ENCODE measurements at places on chromosomes 12 and 14.

DNA sequence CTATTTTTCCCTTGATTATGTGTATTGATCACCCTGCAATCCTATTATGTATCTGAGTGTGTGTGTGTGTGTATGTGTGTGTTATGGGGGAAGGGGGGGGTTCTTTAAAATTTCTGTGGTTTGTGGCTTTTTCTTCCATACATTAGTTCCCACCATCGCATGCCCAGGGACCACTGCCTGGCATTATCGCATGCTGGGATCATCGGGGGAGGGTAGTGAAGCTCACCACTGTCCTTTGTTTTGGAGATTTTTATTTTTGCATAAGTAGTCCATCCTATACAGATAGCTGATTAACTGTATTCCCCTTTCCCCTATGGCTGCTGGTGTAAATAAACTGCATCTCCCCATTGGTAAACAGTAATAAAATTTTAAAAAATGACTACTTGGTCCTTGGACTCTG is 3.4 kb downstream of the ATXN7L3B start:
- no peak for DNase-seq

DNA sequence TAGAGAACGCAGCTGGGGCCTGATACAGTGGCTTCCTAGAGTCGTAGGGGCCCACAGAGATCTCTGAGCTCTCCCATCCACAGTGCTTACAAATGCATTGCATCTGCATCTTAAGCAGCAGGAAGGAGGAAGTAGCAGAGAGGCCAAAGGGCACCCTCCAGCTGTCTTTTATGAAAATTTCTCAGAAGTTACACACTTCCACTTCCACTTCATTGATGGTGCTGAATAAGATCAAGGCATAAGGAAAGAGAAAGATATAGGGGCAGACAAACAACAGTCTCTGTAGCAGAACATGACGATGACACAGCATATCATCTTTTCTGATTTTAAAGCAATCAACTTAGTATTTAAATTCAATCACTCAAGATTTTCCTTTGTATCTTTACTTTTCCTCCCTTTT is 51.6 kb upstream of the ABCC9 start:
- DNase-seq: no peak

- DNase-seq: no peak
Observed at GRCh38 chr14:33691907-33692306, 259.0 kb downstream of the EGLN3 start.

DNA sequence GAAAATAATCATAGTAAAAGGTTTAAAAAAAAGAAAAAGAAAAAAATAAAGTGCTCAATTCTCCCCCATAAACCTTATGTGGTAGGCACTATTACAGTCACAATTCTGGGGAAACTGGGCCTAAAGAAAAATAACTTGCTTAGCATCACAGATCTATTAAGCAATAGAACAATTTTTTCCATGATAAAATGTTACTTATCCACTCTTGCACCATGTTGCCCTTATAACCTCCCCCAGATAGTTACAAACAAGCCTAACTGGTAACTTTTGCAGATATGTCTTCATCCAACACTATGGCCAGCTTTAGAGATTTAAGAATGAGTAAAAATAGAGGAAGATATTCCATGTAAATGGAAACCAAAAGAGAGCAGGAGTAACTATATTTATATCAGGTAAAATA is 164.8 kb downstream of the DUSP6 start:
- DNase-seq: no peak

- DNase-seq: no peak
Observed at GRCh38 chr12:75981247-75982168, 50.1 kb downstream of the PHLDA1 start.

DNA sequence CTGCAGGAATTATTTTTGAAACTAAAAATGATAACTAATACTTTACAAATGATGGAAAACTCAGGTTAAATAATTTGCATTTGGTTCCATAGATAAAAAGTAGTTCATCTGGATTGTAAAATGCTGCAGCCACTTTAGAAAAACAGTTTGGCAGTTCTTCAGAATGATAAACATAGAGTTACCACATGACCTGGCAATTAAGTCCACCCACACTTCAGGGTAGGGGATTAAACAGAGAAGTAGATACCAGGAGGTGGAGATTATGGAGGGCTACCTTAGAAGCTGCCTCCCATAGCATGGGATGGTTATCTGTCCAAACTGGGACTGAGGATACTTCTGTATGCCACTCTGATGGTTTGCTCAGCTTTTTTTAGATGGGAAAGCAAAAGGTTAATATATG is 22.2 kb downstream of the ARF6 start:
- DNase-seq: no peak

DNA sequence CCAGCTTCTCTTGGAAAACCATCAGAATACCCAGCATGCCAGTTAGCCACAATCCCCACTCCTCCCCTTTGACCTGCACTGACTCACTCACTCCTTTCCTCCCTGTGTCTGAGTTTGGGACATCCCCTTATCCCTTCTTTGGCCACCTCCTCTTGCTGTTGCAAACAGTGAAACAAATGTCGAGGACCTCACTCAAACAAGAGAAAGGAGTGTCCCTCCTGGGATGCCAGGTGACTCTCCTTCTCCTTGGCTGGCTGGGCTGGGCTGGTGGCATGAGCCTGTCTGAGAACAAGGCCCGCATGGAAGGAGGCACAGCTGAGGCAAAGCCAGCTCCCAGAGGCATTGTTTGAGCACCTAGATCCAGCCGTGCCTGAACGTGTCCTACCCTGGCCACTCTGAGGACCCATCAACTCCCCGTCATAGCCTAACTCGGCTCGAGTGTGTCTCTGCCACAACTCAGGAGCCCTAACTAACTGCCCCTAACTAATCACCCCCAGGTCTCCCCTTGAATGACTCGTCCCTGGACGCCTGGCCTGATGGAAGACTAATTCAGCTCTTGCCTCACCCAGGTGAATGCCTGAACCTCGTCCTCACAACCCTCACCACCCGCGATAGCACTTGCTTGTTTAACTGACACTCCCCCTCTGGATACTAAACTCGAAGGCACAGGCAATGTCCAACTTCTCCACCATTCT is 43.0 kb downstream of the NCOR2 start:
- no peak for DNase-seq

GRCh38 chr12:31794745-31795144 is 65.9 kb upstream of the AMN1 start:
- DNase-seq: no peak

DNA sequence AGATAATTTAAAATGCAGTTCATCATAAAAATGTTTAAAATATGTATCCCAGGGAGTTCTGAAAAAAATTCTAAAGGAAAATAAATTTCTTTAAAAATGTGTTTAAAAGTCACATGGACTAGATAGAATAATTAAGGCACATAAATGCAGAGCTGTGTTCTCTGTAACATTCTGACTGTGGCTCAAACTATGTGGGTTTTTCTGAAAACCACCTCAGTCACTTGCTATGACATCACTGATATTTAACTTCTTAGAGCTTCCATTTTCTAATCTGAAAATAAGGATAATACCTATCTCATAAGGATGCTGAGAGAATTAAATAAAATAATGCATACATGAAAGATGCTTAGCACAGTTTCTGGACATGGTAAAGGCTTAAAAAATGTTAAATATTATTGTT is 107.3 kb downstream of the SLC41A2 start:
- DNase-seq: no peak

GRCh38 chr12:99195474-99195873 is 452.1 kb upstream of the GARIN6 start:
- no peak for DNase-seq

DNA sequence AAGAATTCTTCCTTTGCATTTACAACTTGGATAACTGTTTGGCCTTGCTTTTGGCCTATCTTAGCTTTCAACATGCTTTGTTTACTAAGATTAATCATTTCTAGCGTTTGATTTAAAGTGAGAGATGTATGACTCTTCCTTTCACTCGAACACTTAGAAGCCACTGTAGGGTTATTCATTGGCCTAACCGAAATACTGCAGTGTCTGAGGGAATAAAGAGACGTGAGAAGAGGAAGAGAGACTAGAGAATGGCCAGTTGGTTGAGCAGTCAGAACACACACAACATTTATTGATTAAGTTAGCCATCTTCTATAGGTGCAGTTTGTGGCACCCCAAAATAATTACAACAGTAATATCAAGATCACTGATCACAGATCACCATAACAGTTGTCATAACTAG is 62.3 kb upstream of the CCDC175 start:
- no peak for DNase-seq

- DNase-seq: no peak
Observed at GRCh38 chr12:232731-233614, 19.0 kb upstream of the SLC6A12 start.

DNA sequence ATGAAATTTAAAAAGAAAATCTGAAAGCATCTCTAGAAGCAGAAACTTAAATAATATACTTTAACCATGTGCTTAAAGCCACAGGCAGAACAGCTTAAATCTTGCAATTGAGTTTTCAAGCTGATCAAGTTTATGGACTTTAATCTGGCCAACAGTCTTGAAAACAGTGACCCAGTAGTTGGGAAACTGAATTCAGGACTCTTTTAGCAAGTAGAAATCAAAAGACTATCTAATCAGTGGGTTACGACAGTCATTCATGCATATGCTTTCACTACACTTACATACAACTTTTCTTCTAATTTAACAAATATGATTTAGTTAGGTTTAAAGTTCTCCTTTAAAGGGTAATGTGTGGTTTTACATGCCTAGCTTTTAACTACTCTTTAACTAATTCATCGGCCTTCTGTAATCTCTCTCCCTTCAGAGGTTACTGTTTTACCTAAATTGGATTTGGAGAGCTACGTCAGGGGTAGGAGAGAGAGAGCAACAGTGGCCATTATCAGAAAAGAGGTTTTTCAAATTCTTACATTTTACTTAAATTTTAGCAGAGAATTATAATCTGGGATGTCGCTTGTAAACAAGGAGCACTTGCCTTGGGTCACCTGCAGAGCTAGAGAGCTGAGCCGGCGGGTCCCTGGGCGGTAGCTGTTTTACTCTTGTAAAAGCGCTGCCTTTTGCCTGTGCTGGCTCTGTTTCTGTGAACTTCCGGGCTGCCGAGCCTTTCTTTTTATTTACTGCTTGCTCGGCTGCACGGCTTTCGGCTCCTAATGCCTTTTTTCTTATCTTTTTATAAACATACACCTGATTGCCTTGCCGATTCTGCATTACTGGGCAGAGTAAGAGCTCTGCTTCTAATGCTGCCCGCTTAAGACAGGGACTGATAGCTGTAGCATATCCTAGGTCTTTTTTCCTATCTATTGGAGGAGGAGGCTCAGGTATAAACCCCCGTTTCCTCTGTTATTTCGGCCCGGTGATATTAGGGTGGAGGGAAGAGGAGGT is 17.4 kb upstream of the LYZ start:
- peak; percentile 12 for DNase-seq

- no peak for DNase-seq
Observed at GRCh38 chr12:62933220-62933601, 1.7 kb downstream of the PPM1H start.

GRCh38 chr12:57491393-57492280 is 3.8 kb downstream of the MARS1 start:
- no peak for DNase-seq

DNA sequence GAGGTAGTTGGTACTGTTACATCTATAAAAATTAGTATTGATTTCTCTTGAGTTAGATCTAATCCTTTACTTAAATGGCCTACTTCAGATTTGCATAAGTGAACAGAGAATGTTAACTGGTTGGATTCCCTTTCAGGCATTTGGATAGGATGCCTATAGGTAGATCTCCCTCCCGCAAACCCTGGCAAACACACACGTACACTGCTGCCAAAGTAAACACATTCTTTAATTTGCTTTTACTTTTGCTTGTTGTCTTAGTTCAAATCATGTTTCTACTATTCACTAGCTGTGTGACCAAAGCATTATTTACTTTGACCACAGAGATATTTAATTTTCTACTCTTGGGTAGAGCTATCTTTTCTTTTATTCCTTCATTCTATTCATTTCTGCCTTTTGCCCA is 936.1 kb upstream of the FBXO33 start:
- no peak for DNase-seq

GRCh38 chr12:11577658-11578260 is 71.7 kb upstream of the ETV6 start:
- DNase-seq: no peak

DNA sequence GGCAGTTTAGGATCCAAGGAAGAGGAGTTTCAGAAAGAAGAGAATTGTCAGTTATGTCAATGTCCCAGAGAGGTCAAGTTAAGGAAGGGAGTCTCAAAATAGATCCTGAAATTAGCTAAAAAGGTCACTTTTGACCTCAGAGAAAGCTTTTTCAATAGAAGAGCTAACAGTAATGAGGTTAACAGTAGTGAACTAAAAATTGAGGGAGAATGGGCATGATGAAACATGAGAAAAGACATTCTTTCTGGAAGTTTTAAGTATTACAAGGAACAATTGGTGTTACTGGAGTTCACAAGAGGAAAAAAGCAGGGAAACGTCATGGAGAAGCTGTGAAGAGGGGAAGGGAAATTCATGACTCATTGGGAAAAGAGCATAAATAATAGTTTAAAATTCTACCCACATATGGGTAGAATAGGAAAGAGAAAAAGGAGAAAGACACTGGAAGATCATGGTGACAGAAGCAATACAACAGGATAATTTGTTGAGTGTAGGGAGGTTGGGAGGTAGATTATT is 381.2 kb upstream of the FAR2 start:
- DNase-seq: no peak

DNA sequence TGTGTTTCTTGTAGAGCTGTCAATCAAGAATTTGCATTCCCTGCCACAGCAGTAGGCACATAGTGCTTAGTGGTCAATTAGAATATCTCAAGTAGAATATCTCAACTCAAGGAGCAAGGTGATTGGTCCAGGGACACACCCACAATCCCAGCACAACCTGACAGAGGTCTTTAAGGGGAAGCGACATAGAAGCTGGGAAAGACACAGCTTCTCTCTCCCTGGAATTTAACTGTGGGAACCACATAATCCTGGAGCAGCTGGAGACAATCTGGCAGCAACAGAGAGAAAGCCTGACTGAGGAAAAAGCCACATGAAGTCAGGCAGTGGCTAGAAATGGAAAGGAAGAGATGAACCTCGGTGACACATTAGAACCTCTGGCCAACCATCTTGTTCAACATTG is 85.7 kb upstream of the LMO3 start:
- DNase-seq: no peak

- no peak for DNase-seq
Observed at GRCh38 chr14:94746131-94746530, 23.8 kb downstream of the GSC start.

- DNase-seq: no peak
Observed at GRCh38 chr14:73242357-73242901, 5.1 kb downstream of the PAPLN start.

DNA sequence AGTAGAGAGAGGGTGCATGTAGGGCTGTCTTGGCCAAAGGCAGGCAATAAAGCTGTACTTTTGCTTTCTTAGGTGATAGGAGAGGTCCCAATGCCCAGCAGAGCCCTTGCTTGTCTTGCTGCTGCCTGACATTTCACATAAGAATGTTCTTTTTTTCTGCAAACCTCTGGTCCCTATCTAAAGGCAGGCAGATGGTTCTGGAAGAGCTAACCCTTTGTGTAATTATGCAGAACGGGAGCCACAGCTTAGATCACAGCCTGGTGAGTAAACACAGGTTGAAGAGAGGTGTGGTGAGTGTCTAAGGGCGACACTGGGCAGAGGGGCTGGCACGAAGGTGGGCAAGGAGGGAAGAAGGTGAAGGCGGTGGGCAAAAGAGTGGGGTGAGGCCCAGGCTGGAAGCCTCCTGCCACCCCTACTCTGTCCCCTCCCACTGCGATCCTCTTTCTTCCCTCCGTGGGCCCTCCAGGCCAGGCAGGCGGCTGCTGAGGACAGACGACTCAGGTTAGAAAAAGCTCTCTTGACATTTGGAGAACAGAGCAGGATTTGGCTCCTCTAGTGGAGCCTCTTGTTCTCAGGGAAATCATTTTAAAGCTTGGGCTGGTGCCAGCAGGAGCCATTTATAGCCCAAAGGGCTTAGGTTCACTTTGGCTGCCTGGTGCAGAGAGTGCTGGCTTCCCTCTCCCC is 42.8 kb downstream of the PRMT8 start:
- no peak for DNase-seq

Data from stimulated activated CD8-positive, alpha-beta memory T cell treated with anti-CD3 and anti-CD28 coated beads, Interleukin-15, amount 100 ng/mL, for 4 hours (primary cell).